ENCODE measurements at places on chromosomes 5 and 9. TPM values are rescaled to one million over a fixed set of nuclear protein-coding genes. Genes with fewer than 3 reads are reported as not detected.
A peak's percentile ranks its signal among the peaks of the same experiment; 100 is the strongest.

DNA sequence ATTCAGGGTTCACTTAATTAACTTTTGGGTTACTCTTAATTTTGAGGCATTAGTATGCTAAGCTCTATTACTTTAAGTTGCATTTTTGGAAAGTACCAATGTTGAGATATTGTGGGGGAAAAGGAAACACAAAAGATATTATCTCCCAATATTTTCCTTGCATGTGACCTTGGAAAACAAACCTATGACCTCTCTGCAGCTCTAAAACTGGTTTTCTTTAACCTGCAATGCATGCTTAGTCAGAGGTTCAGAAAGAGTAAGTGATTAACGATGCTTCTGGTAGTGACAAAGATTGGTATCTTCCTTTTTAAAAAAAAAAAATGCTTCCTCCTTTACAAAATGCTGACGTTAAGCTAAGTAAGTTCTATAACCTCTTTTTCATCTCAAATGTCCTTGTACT, 44.9 kb upstream of the CDH18 start:
- DNase-seq = no peak

GRCh38 chr9:27179245-27179865, 70.3 kb downstream of the TEK start:
- no peak for DNase-seq

DNA sequence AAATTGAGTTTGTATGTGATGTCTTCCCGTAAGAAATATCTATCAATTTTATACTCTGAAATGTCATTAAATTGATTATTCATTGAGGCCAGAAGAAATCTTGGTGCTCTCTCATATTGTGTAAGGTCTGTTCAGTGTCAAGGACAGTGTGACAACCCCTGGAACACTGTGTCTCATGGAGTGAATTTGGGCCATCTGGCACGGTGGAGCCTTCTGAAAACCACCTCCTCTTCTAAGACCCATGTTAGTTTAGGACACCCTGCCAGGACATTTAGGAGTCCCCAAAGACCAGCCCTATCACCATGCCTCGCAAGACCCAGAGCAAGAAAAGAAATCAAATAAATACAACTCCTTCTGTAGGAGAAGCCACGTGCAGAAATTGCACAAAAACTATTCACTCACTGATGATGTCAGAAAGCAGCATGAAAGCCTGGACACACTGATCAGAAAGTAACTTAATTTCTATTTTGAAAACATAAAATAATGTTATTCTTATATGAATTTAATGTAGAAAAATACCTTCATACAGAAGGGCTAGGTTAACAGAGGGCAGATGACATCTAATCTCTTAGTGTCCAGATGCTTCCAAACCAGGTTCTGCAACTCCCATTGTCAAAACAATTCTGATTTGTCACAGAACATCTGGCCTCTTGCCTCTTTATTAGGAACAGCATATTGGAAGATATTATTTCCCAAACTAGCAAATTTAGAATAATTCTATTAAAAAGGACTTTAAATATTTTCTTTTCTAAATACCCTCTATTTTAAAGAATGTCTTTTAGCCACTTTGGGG, 298.8 kb downstream of the NR2F1-AS1 start:
- DNase-seq = no peak

GRCh38 chr5:38556599-38557307, at the start of gene LIFR:
TSS of gene LIFR (minus strand) at chr5:38556646. CDS start at chr5:38530647, 25,999 bp downstream.
- peak; percentile 88 for DNase-seq

- DNase-seq = no peak
Observed at GRCh38 chr5:4258170-4258569, 662.5 kb downstream of the IRX1 start.

GRCh38 chr5:74040811-74041491, 415.0 kb downstream of the ARHGEF28 start:
- DNase-seq = no peak

DNA sequence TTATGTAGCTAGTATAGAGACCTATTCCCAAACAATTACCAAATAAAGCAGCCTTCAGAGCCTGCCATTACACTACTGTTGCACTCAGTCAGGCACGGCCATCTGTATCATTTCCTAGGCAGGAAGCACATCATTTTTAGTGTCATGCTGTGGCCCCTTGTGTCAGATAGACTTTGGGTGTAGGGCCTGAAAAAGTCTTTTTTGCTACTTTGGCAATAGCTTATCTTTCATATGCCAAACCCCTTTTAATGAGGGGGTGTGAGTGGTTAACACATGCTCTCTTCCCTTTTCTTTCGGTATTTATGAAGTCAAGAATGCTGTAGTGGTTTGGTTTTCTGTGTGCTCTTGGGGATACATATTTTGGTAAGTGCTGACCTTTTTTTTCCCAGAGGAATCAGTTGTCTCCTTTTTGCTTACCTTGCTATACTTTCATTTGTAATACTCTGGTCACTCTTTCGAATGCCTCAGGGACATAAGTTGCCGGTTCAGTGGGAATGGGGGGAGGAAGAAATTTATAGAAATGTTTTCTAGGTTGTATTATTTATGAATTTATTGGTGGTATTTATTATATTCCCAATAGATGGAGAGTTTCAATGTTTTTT, 209.8 kb downstream of the CSNK1G3 start:
- no peak for DNase-seq

DNA sequence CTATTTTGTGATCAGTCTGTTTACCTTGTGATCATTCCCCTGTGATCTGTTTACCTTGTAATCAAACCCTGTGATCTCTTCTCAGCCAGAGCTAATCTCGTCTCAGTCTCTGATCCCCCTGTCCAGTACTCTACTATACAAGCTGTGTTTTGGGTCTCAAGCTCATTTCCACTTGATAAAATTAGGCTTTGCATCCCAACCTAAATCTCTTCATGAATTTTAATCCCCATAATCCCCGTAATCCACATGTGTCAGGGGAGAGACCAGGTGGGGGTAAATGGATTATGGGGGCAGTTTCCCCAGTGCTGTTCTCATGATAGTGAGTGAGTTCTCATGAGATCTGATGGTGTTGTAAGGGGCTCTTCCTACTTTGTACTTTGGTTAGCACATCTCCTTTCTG, 157.2 kb downstream of the PRR16 start:
- DNase-seq = no peak

GRCh38 chr5:79992891-79993657, 2.0 kb upstream of the MTX3 start:
- no peak for DNase-seq

GRCh38 chr5:33317271-33317670, 123.5 kb upstream of the TARS1 start:
- DNase-seq = no peak

- DNase-seq = no peak
Observed at GRCh38 chr9:32426278-32426939, 42.0 kb downstream of the ACO1 start.

DNA sequence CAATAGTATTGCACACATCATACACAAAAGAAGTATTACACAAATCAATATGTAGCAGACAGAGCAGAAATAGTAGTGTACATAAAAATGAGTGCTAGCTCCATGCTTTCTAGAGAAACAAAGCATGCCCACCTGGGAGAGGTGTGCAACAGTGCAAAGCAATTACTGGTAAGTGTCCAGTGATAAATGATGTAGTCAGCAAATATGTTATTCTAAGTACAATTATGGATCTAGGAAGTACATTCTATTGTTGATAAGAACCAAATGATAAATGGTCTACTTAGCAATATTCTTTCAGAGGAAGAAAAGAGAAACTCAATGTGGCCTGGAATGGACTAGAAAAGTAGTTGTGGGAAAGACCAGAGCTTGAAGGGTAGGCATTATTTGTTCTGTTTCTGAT, 188.6 kb downstream of the HINT1 start:
- DNase-seq = no peak

The ZFP2 gene
- total RNA-seq = 8.2 TPM

The PCDHGA5 gene
- total RNA-seq = 5.7 TPM

The IFNB1 gene
- total RNA-seq = not detected

The PCDHA6 gene
- 17.1 TPM for total RNA-seq

The SLC27A6 gene
- total RNA-seq = 2.0 TPM

The ACOT12 gene
- total RNA-seq = 1.6 TPM

The FOXD4L5 gene
- under 0.01 TPM for total RNA-seq

Measured in frontal cortex (tissue), 4 donors.